Activated CD8-positive, alpha-beta memory T cell treated with anti-CD3 and anti-CD28 coated beads, Interleukin-2, amount 10 ng/mL, durations not matched to agents 7 days and 5 days (primary cell): ENCODE measurements at places on chromosomes 2 and 18. TPM values are rescaled to one million over a fixed set of nuclear protein-coding genes. Genes with fewer than 3 reads are reported as not detected.

The ST6GAL2 gene
- not detected for total RNA-seq

The EFR3B gene
- 0.23 TPM for total RNA-seq

DNA sequence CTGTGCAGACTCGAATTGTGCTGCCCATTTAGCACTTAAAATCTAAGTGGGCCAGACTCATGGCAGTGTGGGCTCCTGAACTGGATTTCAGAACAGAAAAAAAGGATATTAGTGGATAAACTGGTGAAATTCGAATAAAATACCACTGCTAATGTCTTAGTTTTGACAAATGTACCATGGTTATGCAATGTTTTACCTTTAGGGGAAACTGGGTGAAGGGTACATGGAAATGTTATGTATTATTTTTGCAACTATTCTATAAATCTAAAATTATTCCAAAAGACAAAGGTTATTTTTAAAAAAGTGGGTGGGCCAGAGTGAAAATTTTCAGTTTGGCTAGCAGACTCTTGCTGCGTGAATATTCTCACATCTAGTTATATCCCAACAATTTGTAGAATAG is 260.6 kb upstream of the CCDC68 start:
- H3K36me3 ChIP-seq: no peaks in the 10 kb centered on the region
- no peak for DNase-seq
- no peaks in the 10 kb centered on the region for H3K4me1 ChIP-seq

- no peak for DNase-seq
- H3K27ac ChIP-seq: no peak overlapping the region
- no peak overlapping the region for H3K4me3 ChIP-seq
- peaks cover 11% of the 10 kb centered on the region for H3K27me3 ChIP-seq
Observed at GRCh38 chr2:129859175-129859574, 120.3 kb upstream of the RAB6C start.

The MC4R gene
- total RNA-seq: not detected

The SALL3 gene
- not detected for total RNA-seq

- no peaks in the 10 kb centered on the region for H3K36me3 ChIP-seq
- H3K4me1 ChIP-seq: no peaks in the 10 kb centered on the region
- H3K4me3 ChIP-seq: no peak overlapping the region
- no peak overlapping the region for H3K27ac ChIP-seq
Observed at GRCh38 chr2:155266583-155266982, 568.1 kb downstream of the KCNJ3 start.

The REG3A gene
- total RNA-seq: not detected

DNA sequence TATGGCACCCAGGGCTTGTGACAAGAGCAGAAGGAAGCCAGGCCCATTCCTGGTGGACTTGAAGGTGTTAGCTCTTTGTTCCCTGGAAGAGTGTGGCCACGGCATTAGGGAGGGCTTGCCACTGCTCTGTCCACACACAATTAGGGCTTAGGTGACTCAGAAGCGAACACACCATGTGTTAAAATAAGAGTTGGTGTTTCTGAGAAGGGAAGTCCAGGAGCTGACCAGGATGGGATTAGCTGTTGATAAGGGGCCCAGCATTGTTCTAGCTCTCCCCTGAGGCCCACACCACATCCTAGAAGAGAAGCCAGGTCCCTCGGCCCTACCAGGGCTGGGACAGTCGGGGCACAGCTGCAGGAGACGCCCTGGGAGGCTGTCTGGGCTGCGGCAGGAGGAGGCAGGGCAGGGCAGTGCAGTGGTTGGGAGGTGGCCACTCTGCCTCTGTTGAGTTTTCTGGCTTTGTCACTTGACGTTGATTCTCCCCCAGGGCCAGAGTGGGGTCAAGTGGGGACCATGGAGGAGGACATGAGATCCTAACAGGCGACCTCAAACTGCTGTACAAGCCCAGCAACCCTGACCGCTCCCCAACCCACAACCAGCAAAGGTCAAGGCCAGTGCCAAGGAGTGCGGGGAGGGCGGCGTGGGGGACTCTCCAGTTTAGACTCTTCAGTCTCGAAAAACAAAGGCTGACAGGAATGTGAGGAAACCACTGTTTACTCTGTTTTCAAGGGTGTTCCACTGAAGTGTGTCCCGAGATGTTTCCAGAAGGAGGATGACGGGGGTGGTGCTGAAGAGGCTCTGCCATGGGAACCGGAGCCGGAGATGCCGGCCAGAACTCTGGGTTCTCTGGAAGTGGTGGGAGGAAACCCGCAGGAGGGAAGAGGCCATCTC is 16.8 kb downstream of the GNLY start:
- H3K4me1 ChIP-seq: peaks cover 53% of the 10 kb centered on the region
- H3K27ac ChIP-seq: no peak overlapping the region
- H3K27me3 ChIP-seq: peaks cover 14% of the 10 kb centered on the region
- no peak overlapping the region for H3K4me3 ChIP-seq

The ANKRD44 gene
- total RNA-seq: 249 TPM

GRCh38 chr18:78796693-78797455 is 182.7 kb upstream of the SALL3 start:
- no peak for DNase-seq
- no peak overlapping the region for H3K4me3 ChIP-seq
- H3K27ac ChIP-seq: no peak overlapping the region
- H3K36me3 ChIP-seq: no peaks in the 10 kb centered on the region
